ENCODE measurements at places on chromosomes 7 and 10. TPM values are rescaled to one million over a fixed set of nuclear protein-coding genes. Genes with fewer than 3 reads are reported as not detected.

The CTAGE4 gene
- 0.62 TPM for total RNA-seq

The PAPOLB gene
- total RNA-seq, result 0.05 TPM

The SPDYE2B gene
- total RNA-seq, result not detected

The NFKB2 gene
- 11.3 TPM for total RNA-seq

The CYP2C19 gene
- total RNA-seq, result not detected
